Thymus (tissue), 14 donors: ENCODE measurements at places on chromosomes 7 and 10. TPM values are rescaled to one million over a fixed set of nuclear protein-coding genes. Genes with fewer than 3 reads are reported as not detected.

DNA sequence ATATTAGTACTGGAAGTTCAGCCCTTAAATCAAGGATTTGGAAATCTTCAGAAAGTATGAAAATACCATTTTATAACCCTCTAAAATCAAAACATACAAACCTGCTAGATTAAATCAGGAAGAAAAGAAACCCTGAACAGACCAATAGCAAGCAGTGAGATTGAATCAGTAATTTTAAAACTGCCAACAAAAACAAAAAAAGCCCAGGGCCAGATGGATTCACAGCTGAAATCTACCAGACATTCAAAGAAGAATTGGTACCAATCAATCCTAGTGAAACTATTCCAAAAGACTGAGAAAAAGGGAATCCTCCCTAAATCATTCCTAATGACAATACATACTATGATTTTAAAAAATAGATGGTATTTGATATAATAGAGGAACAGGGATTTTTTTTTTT is 70.1 kb downstream of the MCU start:
- no peak for DNase-seq

DNA sequence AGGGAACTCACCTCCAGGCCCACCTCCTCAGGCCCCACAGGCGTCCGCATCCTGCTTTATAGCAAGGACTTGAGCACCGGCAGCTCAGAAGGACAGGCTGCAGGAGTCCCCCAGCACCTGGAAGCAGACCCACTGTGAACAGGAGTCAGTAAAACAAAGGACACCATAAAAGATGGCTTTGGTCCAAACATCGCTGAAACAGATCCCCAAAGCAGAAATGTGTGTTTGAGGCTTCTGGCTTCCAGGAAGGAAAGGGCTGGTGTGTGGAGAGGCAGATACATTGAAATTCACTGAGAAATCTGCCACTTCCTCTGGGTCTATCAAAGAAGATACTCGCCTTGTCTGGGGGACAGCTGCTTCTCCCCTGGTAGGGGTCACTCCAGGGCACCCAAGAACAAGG is 286.2 kb downstream of the PLXNA4 start:
- DNase-seq: no peak

The DTX2 gene
- 50.3 TPM for polyA plus RNA-seq

- DNase-seq: no peak
Observed at GRCh38 chr10:86160890-86161585, 205.6 kb downstream of the GRID1 start.

- DNase-seq: no peak
Observed at GRCh38 chr10:125448596-125448995, 234.4 kb downstream of the TEX36 start.

DNA sequence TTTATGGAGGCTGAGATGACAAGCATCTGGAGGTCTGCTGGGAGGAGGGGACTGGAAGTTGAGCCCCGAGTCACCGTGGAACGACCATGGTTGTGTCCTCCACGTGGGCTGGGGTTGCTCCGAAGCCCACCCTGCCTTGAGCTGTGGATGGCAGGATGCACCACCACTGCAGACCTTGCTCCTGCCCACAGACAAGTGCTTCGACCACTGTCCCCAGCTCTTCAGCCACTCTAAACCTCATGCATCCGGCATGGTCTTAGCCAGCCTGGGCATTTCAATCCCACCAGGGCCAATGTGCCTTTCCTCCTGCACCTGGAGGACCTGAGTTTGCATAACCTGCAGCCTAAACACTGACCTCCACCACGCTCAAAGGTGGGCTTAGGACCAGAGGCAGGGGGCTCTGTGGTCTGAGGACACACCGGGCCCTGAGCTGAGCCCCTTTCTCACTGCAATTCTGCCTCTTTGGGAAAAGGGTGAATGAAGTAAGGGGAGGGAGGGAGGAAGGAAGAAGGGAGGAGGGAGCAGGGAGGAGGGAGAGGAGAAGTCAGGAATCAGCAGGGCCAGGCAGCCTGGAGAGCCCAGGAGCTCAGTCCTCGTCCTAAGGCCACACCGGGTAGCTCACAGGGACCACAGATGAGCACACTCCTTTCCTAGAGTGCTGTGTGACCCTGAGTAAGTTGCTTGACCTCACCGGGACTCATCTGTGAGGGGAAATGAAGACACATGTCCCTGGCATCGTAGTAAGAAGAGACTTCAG is 44.8 kb upstream of the DNAAF5 start:
- DNase-seq: no peak

DNA sequence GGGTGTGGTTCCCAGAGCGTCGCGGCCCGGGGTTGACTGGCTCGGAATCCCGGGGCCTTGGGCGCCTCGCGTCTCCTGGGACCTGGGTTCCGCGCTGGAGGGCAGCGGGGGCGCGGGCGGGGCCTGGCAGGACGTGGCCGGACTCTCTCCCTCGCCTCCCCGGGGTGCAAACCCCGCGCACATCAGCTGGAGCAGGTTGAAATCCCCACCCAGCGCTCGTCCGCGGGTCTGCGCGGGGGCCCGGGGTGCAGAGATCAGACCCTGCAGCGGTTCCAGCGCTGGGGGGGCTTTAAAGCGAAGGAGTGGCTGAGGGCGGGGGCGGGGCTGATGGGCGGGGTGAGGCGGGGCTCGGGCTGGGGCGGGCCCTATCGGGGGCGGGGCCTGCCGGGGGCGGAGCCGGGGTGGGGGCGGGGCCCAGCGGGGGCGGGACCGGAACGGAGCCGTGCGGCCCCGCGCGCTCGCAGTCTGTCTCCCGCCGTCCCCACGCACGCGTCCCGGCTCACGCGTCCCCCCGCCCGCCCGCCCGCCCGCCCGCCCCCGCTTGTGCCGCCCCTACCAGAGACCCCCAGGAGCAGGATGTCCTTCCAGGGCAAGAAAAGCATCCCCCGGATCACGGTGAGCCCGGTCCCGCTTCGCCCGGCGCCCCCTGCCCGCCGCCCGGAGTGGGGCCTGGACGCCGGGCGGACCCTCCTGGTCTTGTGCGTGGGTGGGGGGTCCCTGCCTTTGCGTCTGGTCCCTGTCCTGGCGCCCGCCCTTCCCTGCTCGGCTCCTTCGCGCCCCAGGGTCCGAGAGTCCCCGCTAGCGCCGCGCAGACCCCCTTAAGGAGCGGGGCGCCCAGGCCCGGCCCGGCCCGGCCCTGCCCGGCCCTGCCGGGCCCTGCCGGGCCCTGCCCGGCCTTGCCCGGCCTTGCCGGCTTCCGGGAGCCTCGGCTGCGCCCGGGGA is at the start of gene DPYSL4:
Gene DPYSL4 (plus strand): TSS at position 461 of the 942 bp plus-strand sequence. CDS start 116 bp downstream, at position 577.
- no peak for DNase-seq

The CPN1 gene
- 0.02 TPM for polyA plus RNA-seq

The AMPH gene
- polyA plus RNA-seq: 1.3 TPM

DNA sequence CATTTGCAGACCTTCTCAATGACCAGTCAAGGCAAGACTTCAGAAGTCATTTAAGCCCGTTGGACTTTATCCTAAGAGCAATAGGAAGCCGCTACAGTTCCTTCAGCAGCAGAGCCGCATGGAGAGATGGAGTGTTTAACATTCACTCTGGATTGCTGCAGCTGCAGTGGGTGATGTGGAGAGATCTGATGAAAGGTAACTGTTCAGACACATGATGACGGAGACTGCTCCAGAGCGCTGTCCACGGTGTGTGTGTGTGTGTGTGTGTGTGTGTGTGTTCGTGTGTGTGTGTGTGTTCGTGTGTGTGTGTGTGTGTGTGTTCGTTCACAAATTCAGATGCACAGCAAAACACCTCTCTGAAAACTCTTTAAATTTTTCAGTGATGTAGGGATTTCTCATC is 37.0 kb downstream of the SEC61G start:
- DNase-seq: no peak

DNA sequence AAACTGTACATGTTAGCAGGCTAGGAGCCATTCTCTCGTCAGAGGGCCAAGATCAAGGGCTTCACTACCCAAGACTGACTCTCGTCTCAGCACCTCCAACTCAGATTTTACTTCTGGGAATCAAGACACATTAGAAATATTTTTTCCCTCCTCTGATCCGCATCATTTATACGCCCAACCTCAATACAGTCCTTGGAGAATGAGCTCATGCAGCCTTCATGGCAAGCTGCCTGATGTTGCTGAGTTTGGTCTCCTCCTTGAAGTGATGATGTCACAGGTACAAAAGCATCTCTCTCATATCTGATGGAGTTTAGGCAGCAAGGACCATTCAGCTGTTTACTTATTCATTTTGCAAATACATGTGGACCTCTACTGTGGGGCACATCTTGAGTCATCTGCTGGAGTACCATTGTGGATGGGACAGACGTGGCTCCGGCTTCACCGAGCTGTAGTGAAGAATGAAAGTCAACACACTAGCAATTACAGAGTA is 114.0 kb downstream of the BMPER start:
- DNase-seq: no peak

DNA sequence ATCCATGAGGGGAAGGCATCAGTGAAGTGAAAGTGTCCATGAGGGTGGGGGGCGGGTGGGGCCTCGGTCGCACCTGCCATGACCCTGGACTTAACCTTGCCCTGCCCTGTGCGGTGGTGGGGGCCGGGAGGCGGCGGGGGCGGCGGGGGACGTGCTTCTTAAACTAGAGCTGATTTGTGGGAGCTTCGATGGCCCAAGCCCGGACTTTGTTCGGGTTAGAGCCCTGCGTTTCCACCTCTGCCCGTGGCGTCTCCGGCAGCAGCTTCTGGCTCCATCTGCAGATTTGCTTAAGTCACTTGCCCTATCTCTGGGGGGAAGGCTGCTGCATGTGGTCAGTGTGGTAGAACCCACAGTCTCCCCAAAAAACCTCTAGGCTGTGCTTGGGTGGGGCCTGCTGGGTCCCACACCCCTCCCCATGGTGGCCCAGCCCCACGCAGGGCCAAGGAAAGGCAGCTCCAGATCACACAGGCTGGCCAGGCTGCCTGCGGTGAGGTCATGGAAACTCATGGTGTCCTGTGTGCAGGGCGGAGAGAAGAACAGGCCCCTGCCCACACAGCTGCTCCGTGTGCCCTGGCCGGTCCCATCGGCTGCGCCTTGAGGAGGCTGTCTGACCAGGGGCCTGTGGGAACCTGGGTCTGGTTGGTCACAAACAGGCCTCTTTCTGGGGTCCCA is 93.2 kb downstream of the INPP5A start:
- no peak for DNase-seq

The SSC4D gene
- 0.96 TPM for polyA plus RNA-seq

The ALOX5 gene
- polyA plus RNA-seq: 18.9 TPM

The TMEM130 gene
- 0.23 TPM for polyA plus RNA-seq
